RWPE2 (cell line): ENCODE measurements at places on chromosomes 11 and 22.
A peak's percentile ranks its signal among the peaks of the same experiment; 100 is the strongest.

- H3K27me3 ChIP-seq = no peaks in the 10 kb centered on the region
- H3K4me1 ChIP-seq = no peaks in the 10 kb centered on the region
- H3K27ac ChIP-seq = no peak overlapping the region
Measured at GRCh38 chr11:33214767-33215166, 42.4 kb upstream of the HIPK3 start.

- no peak overlapping the region for H3K4me3 ChIP-seq
- peaks cover 51% of the 10 kb centered on the region for H3K36me3 ChIP-seq
- DNase-seq = no peak
- H3K27ac ChIP-seq = peak overlapping the region; percentile 86
- H3K27me3 ChIP-seq = no peaks in the 10 kb centered on the region
Measured at GRCh38 chr11:2999464-2999998, 7.4 kb upstream of the NAP1L4 start.

DNA sequence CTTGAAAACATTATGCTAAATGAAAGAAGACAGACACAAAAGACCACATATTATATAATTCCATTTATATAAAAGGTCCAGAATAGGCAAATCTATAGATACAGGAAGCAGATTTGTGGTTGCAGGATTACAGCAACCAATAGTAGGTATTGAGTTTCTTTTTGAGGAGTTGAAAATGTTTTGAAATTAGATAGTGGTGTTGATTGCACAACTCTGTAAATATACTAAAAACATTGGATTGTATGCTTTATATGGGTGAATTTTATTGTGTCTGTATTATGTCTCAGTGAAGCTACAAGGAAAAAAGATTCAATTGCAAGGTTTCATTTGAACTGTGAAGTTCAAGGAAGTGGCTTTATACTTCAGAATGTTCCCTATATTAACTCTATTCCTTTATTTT lies 3.0 kb upstream of the RRAS2 start:
- no peaks in the 10 kb centered on the region; the same call in 1 of the 2 replicates for H3K36me3 ChIP-seq
- peaks cover 4% of the 10 kb centered on the region for H3K4me1 ChIP-seq
- no peak overlapping the region for H3K4me3 ChIP-seq
- DNase-seq = no peak

GRCh38 chr11:122215244-122215992 lies 99.4 kb upstream of the BLID start:
- H3K27ac ChIP-seq = no peak overlapping the region
- no peaks in the 10 kb centered on the region for H3K36me3 ChIP-seq
- no peak overlapping the region for H3K4me3 ChIP-seq
- DNase-seq = no peak

- no peaks in the 10 kb centered on the region for H3K4me1 ChIP-seq
- no peak overlapping the region for H3K27ac ChIP-seq
- no peaks in the 10 kb centered on the region for H3K36me3 ChIP-seq
- H3K4me3 ChIP-seq = no peak overlapping the region
Measured at GRCh38 chr22:50630376-50630775, 2.4 kb upstream of the ARSA start.

GRCh38 chr22:31442768-31443489 lies 43.5 kb downstream of the DRG1 start:
- no peaks in the 10 kb centered on the region for H3K27me3 ChIP-seq
- H3K27ac ChIP-seq = no peak overlapping the region
- DNase-seq = no peak
- H3K36me3 ChIP-seq = peaks cover 68% of the 10 kb centered on the region
- H3K4me1 ChIP-seq = no peaks in the 10 kb centered on the region
- no peak overlapping the region for H3K4me3 ChIP-seq

DNA sequence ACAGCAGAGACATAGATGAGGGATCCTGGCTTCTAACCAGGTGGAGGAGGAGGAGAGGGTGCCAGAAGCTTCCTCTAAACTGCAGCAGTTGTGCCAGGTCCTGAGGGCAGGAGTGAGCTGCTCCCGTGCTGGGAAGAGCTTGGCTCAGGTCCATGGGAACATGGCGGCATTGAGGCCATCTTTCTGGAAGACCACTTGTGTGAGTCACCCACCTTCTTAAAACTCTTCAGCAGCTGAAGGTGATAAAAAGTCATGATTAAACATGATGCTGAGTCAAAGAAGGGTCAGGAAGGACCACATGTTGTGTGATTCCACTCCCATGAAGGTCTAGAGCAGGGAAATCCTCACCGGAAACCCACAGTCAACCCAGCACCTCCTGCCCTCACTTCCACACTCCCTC lies 35.1 kb downstream of the LINC01488 start:
- no peak overlapping the region for H3K27ac ChIP-seq
- H3K4me3 ChIP-seq = no peak overlapping the region
- H3K4me1 ChIP-seq = no peaks in the 10 kb centered on the region
- no peaks in the 10 kb centered on the region for H3K36me3 ChIP-seq

DNA sequence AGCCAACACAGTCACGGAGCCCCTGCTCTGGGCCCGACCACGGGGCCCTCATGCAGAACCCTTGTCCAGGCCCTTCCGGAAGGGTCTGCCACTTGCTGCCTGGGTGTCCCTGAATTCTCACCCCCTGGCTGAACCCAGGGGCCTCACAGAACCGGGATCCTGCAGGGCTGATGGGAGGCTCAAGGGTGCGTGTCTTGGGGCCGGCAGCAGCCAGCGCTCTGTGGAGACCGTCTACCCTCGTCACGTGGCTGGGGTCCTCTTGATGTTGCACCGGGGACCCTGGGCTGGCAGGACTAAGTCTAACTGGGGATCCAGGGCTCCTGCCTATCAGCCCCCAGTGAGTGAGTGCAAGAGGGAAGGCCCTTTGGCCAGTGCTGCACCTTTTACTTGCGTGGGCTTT lies 19.3 kb upstream of the CCDC188 start:
- no peaks in the 10 kb centered on the region for H3K36me3 ChIP-seq
- H3K27ac ChIP-seq = no peak overlapping the region
- no peaks in the 10 kb centered on the region for H3K27me3 ChIP-seq

DNA sequence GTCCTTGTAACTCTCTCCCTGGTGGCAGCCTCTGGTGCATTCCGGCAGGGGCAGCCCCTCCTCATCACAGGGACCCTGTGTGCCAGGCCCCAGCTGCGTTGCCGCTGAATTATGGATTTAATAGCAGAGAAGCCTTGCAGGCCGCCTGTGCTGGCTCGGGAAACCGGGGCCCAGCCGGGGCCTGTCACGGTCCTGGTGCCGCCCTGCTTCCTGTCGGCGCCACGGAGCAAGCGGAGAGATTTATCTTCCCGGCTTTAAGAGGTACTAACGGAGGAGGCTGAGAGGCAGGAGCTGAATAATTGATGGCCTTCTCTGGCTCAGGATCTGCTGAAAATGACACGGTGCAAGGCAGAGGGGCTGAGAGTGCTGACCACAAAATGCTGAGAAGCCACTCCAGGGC lies 54.0 kb upstream of the CCDC188 start:
- H3K27ac ChIP-seq = peak overlapping the region; percentile 67
- no peak for DNase-seq
- no peak overlapping the region for H3K4me3 ChIP-seq
- H3K27me3 ChIP-seq = no peaks in the 10 kb centered on the region
- H3K4me1 ChIP-seq = peaks cover 16% of the 10 kb centered on the region

- peak; percentile 14 for DNase-seq
- H3K27ac ChIP-seq = no peak overlapping the region
- no peaks in the 10 kb centered on the region for H3K4me1 ChIP-seq
- no peaks in the 10 kb centered on the region for H3K36me3 ChIP-seq
Measured at GRCh38 chr11:8354622-8355415, 91.1 kb upstream of the LMO1 start.

- H3K4me3 ChIP-seq = no peak overlapping the region
- H3K36me3 ChIP-seq = no peaks in the 10 kb centered on the region
- no peak for DNase-seq
Measured at GRCh38 chr11:93348930-93349329, 18.4 kb downstream of the DEUP1 start.

DNA sequence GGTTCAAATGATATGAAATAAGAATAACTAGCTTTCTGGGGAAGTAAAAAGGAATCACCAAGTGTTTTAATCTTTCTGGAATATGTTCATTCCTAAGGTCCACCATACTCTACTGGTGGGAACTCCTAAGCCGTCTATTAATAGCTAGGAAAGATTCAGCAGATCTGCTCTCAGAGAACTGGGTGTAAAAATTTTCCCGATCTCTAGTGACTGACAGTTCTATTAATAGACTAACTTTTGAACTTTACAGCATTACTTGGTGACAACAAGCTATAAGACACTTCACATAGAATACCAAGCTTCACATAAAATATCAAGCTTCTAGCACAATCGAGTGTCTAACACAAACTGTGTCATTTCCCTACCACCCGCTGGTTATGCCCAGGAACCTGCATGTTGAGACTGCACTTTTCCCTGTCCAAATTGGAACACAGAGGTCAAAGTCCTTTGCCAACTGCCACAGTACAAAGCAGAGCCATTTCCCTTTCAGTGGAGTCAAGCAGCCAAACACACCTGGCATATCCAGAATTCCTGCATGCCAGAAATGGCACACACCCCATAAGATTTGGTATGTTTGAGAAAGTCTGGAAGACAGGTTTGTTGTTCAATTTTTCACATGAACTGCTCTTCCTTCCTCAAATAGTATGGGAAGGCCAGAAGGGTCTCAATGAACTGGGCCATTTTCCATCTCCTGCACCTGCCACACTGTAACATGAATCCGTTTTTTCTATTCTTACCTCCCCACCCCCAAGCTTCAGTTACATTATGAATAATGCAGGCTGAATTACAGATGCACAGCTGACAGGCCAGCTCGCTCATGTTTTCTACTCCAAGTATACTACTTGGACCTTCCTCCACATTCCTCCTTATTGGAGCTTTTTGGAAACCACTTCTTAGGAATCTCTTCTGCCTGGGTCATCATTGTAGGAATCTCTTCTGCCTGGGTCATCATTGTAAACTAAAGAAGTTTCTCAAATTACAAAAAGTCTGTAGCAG lies 3.7 kb downstream of the OSBP start:
- H3K4me3 ChIP-seq = no peak overlapping the region
- H3K27ac ChIP-seq = no peak overlapping the region
- peaks cover 13% of the 10 kb centered on the region for H3K4me1 ChIP-seq
- no peaks in the 10 kb centered on the region for H3K27me3 ChIP-seq
- DNase-seq = no peak

GRCh38 chr11:78220218-78221157 lies 31.8 kb downstream of the USP35 start:
- H3K27me3 ChIP-seq = no peaks in the 10 kb centered on the region
- H3K4me3 ChIP-seq = no peak overlapping the region

DNA sequence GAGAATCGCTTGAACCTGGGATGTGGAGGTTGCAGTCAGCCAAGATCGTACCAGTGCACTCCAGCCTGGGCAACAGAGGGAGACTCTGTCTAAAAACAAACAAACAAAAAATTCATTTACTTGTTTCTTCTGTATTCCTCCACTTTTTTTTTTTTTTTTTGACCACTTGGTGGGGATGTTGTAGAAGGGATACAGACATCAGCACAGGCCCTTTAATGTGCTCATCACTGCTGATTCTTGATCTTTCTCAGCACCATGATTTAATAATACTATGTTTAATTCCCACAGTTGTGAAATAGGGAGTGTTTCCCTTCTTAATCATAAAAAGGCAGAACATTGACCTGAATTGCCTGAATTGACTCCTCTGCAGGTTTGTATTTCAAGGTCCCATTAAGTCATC lies 4.5 kb downstream of the TTC9C start:
- peaks cover 70% of the 10 kb centered on the region for H3K36me3 ChIP-seq
- peaks cover 5% of the 10 kb centered on the region for H3K4me1 ChIP-seq
- DNase-seq = no peak

GRCh38 chr11:111006227-111006626 lies 239.3 kb upstream of the POU2AF2 start:
- H3K4me1 ChIP-seq = no peaks in the 10 kb centered on the region
- H3K27me3 ChIP-seq = no peaks in the 10 kb centered on the region
- no peaks in the 10 kb centered on the region for H3K36me3 ChIP-seq

DNA sequence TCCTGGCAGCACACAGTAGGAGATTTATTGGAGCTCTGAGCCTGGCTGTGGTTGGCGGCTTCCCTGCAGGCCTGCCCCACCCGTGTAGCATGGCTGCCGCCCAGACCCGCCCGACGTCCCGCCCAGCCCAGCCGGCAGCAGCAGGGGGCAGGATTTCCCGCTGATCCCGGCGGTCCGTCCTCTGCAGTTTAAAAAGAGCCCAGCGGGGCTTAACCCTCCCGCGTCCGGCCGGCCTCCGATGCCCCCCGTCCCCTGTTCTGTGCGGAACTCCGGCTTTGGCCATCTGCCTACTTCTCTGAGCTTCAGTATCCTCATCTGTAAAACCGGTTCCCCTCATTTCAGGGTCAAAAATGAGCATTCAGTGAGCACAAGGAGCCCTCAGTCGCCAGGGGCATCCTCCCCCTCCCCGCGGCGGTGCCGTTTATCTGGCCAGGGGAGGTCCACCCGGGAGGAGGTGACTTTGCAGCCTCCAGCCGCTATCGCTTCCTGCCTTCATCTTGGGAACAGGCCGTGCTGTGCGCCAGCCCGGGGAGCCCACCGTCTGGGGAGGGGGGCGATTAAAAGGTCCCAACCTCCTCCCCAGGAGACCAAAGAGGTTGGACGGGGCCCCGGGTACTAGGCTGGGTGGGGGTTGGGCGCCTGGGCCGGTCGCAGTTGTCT lies at the start of gene GAS2L1:
Gene GAS2L1, plus strand, starts transcription at position 476 of the 660 bp plus-strand sequence. CDS start 1,456 bp downstream, outside the sequence.
- H3K4me1 ChIP-seq = peaks cover 22% of the 10 kb centered on the region
- no peaks in the 10 kb centered on the region for H3K36me3 ChIP-seq
- DNase-seq = no peak
- peak within 1 kb of the TSS; percentile 76 for H3K27ac ChIP-seq
- H3K27me3 ChIP-seq = no peaks in the 10 kb centered on the region

GRCh38 chr22:37503850-37504249 lies 15.4 kb downstream of the CARD10 start:
- H3K36me3 ChIP-seq = peaks cover 94% of the 10 kb centered on the region
- H3K4me3 ChIP-seq = no peak overlapping the region
- no peaks in the 10 kb centered on the region for H3K27me3 ChIP-seq
- DNase-seq = no peak

DNA sequence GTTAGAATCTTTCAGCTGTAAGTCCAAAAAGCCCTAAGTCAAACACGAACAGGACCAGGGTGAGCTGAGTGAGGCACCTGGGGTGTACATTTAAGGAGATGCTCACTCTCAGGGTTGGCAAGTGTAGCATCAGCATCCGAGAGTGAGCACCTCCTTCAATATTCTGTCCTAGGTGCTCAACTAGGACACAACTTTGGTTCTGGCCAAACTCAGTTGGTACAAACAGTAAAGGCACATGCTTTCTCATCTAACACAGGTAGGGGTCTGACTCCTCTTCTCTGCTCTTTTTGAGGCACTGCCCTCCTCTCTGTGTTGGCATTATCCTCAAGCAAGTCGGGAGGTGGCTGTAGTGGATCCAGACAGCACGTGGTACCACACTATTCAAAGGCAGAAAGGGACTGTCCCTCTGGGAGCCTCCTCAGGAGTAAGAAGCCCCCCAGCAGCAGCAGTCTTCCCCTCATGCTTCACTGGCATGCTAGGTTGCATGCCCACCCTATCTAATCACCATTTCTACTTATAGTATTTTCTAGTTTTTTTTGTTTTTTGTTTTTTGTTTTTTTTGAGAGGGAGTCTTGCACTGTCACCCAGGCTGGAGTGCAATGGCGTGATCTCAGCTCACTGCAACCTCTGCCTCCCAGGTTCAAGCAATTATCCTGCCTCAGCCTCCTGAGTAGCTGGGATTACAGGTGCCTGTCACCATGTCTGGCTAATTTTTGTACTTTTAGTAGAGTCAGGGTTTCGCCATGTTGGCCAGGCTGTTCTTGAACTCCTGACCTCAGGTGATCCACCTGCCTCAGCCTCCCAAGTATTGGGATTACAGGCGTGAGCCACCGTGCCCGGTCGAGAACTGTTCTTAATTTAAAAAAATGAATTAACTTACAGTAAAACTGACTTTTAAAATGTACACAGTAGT lies 14.7 kb upstream of the MAPK1 start:
- no peak for DNase-seq
- H3K4me1 ChIP-seq = no peaks in the 10 kb centered on the region
- no peaks in the 10 kb centered on the region for H3K36me3 ChIP-seq
- no peak overlapping the region for H3K4me3 ChIP-seq
- no peaks in the 10 kb centered on the region for H3K27me3 ChIP-seq
